Chondrocyte (in vitro differentiated cells): ENCODE measurements at places on chromosomes 7 and 10. TPM values are rescaled to one million over a fixed set of nuclear protein-coding genes. Genes with fewer than 3 reads are reported as not detected.
A peak's percentile ranks its signal among the peaks of the same experiment; 100 is the strongest.

- no peak for DNase-seq
- peaks cover 18% of the 10 kb centered on the region for H3K4me1 ChIP-seq
- no peak overlapping the region for H3K27ac ChIP-seq
These were observed 1.4 kb downstream of the CPA1 start for GRCh38 chr7:130381468-130382312.

DNA sequence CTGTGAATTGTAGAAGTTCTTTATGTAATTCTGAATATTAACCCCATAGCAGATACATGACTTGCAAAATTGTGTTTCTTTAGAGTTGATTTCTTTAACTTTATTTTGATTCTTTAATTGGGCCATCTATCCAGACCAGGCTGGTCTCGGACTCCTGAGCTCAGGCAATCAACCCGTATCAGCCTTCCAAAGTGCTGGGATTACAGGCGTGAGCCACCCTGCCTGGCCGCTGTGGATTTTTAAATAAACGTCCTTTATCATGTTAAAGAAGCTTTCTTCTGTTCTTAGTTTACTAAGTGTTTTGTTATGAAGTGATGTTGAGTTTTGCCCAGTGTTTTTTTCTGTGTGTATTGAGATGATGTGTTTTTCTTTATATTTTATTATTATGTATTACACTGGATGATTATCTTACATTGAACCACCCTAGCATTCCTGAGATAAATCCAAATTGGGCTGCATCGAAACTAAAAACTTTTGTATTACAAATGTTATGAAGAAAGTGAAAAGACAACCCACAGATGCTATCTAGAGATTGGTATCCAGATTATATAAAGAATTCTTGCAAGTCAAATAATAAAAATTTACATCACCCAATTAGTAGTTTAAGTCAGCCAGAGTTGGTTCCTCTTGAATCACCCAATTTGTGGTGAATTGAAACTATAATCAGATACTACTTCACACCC, 118.1 kb downstream of the TPST1 start:
- no peak overlapping the region for H3K27ac ChIP-seq
- peaks cover 3% of the 10 kb centered on the region for H3K36me3 ChIP-seq
- H3K4me1 ChIP-seq = peaks cover 29% of the 10 kb centered on the region
- H3K4me3 ChIP-seq = no peak overlapping the region
- no peak for DNase-seq

Gene MYO1G
- total RNA-seq = 0.05 to 0.36 TPM in 2 of 3 replicates, not detected in the other

DNA sequence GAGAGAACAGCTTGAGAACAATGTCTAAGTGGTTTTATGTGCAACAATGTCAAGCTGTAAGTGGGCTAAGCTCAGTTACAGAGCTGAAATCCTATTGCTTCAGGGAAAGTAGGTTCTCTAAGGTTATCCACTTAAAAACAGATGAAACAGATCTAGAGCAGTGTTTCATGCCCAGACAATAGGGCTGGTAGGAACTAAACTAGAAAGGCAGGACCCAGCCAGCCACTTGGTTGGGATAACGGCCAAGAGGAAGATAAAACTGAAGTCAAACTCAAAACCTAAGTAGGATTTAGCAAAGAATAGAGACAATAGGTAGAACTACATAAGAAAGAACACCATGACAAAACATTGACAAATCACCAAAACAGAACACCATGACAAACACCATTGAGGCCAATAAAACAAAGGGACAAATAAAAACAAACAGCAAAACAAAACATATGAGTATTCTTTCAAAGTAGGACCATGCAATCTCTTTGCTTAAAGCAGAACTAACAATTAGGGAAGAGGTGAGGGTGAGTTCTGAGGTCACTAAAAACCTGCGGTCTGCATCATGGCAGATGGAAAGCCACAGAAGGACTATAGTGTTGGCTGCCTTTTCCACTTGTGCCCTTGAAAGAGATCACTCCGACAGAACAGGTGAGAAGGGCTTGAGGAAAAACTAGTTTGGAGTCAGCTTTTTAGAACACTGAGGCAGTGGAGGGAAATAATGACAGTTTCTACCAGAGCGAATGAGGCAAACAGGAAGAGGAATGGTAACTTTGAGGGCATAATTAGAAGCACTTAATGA, 81.0 kb downstream of the HGF start:
- no peak for DNase-seq
- no peak overlapping the region for H3K4me3 ChIP-seq
- H3K4me1 ChIP-seq = peaks cover 89% of the 10 kb centered on the region
- no peaks in the 10 kb centered on the region for H3K27me3 ChIP-seq
- H3K27ac ChIP-seq = peak overlapping the region; percentile 70
- H3K36me3 ChIP-seq = no peaks in the 10 kb centered on the region

Gene ADAP1
- 3.9 to 7.0 TPM (median 6.7 TPM) in 3 replicates for total RNA-seq

Gene ZNF736
- not detected in 3 replicates for total RNA-seq

DNA sequence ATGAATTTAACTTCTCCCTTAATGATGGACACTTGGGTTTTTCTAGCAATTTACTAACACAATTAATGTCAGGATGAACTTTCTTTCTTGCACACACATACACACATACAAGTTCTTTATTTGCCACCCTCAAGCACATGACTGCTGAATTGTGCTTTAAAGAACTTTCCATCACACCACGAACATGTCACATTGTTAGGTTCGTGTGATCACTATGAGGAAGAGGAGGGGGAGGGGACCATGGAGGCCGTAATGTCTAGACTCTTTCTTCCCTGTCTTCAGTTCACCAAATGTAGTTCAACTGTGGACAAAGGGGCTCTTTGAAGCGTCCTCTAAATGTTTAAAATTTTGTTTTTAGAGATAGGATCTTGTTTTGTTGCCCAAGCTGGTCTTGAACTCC, 31.0 kb downstream of the NUP42 start:
- DNase-seq = no peak
- no peaks in the 10 kb centered on the region for H3K4me1 ChIP-seq
- no peak overlapping the region for H3K27ac ChIP-seq
- H3K36me3 ChIP-seq = no peaks in the 10 kb centered on the region
- no peaks in the 10 kb centered on the region for H3K27me3 ChIP-seq
- no peak overlapping the region for H3K4me3 ChIP-seq

DNA sequence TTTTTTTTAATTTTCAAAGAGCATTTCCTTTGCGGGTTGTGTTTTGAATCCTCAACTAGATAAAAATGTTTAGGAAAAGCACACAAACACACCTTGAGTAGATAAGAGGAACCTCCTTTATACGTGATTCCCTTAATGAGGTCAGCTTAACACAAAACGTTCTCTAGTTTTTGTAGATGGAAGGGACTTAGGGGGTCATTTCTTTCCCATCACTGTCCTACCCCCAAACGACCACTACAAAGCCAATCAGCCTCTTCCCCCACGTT, 1.2 kb downstream of the SUV39H2 start:
- no peaks in the 10 kb centered on the region for H3K27me3 ChIP-seq
- no peaks in the 10 kb centered on the region for H3K36me3 ChIP-seq
- peak overlapping the region; percentile 90 for H3K27ac ChIP-seq
- peak overlapping the region; percentile 89 for H3K4me3 ChIP-seq
- H3K4me1 ChIP-seq = peaks cover 31% of the 10 kb centered on the region
- no peak for DNase-seq

GRCh38 chr7:13992596-13992964, 3.1 kb upstream of the ETV1 start:
- no peaks in the 10 kb centered on the region for H3K27me3 ChIP-seq
- no peaks in the 10 kb centered on the region for H3K4me1 ChIP-seq
- H3K36me3 ChIP-seq = no peaks in the 10 kb centered on the region
- no peak overlapping the region for H3K27ac ChIP-seq
- no peak overlapping the region for H3K4me3 ChIP-seq

Gene SLC16A12
- total RNA-seq = 2.6 to 5.2 TPM (median 2.8 TPM) in 3 replicates

Gene CCDC146
- total RNA-seq = 3.0 to 5.1 TPM (median 3.1 TPM) in 3 replicates

Gene AUTS2
- 31.5 to 69.2 TPM (median 40.8 TPM) in 3 replicates for total RNA-seq

Gene XRCC2
- total RNA-seq = 0.95 to 3.5 TPM (median 1.3 TPM) in 3 replicates

Gene OR2A12
- not detected in 3 replicates for total RNA-seq

- no peak for DNase-seq
- H3K4me1 ChIP-seq = peaks cover 12% of the 10 kb centered on the region
- peaks cover 39% of the 10 kb centered on the region for H3K27me3 ChIP-seq
- H3K4me3 ChIP-seq = no peak overlapping the region
- H3K27ac ChIP-seq = no peak overlapping the region
These were observed 24.7 kb downstream of the GHRHR start for GRCh38 chr7:30988351-30989005.

Gene AKR1C8
- not detected in 3 replicates for total RNA-seq

Gene FGFR2
- total RNA-seq = 1.7 to 6.0 TPM (median 2.9 TPM) in 3 replicates

DNA sequence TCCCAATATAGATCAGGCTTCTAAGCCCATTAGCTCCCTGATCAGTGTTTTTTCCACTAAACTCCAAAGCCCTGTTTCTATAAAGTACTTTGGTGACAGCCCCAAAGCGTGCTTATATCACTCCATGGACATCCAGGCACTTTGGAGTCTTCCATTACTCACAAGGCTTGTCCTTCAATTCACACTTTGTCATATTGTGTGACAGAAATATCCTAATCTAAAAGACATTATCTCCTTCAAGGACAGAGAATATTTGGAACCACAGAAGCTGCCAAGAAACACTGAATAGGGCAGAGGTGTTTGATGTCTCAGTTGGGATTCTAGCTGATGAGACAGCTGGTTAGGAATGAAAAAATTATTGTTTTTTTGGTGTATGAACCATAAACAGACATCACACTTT, 18.4 kb downstream of the CYP2C19 start:
- H3K36me3 ChIP-seq = no peaks in the 10 kb centered on the region
- no peak overlapping the region for H3K4me3 ChIP-seq
- H3K27me3 ChIP-seq = peaks cover 1% of the 10 kb centered on the region
- H3K27ac ChIP-seq = no peak overlapping the region
- no peak for DNase-seq
- no peaks in the 10 kb centered on the region for H3K4me1 ChIP-seq

DNA sequence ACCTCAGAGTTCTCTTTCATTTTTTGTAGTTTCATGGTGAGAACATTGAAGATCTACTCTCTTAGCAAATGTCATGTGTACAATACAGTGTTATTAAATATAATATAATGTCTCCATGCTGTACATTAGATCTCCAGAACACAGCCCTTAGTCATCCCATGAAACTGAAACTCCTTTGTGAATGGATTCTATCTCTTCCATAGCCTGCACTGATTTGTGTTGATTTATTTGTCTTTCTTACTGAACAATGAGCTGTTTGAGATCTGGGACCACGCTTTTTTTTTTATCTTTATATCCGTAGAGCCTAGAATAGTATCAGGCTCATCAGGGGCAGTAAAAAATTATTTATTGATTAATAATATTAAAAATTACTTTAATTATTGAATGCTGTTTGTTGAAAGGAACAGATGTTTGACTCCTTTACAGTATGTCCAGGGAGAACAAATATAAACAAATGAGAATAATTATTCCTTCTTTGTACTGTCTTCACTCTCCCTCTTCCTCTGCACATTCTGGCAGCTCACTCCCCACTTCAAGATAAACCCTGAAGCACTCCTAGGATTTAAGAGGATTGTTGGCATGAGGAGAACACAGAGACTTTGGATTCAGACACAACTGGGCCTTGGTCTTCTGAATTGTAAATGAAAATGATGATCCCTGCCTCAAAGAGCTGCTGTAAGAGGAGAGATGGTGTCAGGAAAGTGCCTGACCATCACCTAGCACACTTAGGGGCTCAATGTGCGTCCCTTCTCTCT, 81.6 kb upstream of the MSRB2 start:
- H3K27ac ChIP-seq = no peak overlapping the region
- no peaks in the 10 kb centered on the region for H3K36me3 ChIP-seq
- peaks cover 26% of the 10 kb centered on the region for H3K27me3 ChIP-seq
- H3K4me3 ChIP-seq = no peak overlapping the region
- H3K4me1 ChIP-seq = no peaks in the 10 kb centered on the region

GRCh38 chr10:513393-513792, 176.1 kb downstream of the DIP2C start:
- H3K36me3 ChIP-seq = peaks cover 1% of the 10 kb centered on the region
- DNase-seq = no peak
- H3K4me3 ChIP-seq = no peak overlapping the region
- peaks cover 25% of the 10 kb centered on the region for H3K4me1 ChIP-seq
- no peak overlapping the region for H3K27ac ChIP-seq
- no peaks in the 10 kb centered on the region for H3K27me3 ChIP-seq

Gene SFTPA1
- total RNA-seq = not detected in 3 replicates

Gene GUSB
- total RNA-seq = 27.3 to 33.9 TPM (median 29.9 TPM) in 3 replicates

GRCh38 chr10:101000127-101000914, 713 bp downstream of the LZTS2 start:
- DNase-seq = peak; percentile 84
- peak overlapping the region; percentile 95 for H3K4me3 ChIP-seq
- peak overlapping the region; percentile 94 for H3K27ac ChIP-seq
- H3K27me3 ChIP-seq = no peaks in the 10 kb centered on the region
- H3K4me1 ChIP-seq = peaks cover 39% of the 10 kb centered on the region
- H3K36me3 ChIP-seq = peaks cover 4% of the 10 kb centered on the region

DNA sequence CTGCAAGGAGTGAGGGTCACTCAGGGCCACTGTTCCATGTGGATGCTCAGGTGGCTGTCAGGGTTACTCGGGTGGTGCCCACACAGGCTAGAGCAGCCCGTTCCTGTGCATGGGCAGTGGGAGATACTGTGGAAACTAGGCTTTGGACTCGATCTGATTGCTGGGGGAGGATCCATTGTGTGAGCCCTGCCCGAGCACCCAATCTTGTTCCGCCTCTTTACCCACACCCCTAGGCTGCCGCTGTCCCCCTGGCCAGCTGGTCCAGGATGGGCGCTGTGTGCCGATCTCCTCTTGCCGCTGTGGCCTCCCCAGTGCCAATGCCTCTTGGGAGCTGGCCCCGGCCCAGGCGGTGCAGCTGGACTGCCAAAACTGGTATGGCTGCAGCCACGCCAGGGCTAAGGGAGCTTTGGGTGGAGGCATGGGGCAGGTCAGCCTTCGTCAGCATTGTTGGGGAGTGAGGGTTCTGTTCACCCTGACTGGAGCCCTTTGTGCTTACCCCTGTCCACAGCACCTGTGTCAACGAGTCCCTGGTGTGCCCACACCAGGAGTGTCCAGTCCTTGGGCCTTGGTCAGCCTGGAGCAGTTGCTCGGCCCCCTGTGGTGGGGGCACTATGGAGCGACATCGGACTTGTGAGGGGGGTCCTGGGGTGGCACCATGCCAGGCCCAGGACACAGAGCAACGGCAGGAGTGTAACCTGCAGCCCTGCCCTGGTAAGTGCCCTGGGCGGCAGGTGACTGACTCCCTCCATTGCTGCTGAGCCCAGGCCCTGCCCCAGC, 12.4 kb upstream of the ZNF862 start:
- no peak overlapping the region for H3K4me3 ChIP-seq
- no peak overlapping the region for H3K27ac ChIP-seq

- no peak overlapping the region for H3K4me3 ChIP-seq
- peaks cover 3% of the 10 kb centered on the region for H3K4me1 ChIP-seq
- H3K27ac ChIP-seq = no peak overlapping the region
- H3K36me3 ChIP-seq = peaks cover 2% of the 10 kb centered on the region
These were observed 43.1 kb upstream of the KCNIP2 start for GRCh38 chr10:101886521-101887312.

DNA sequence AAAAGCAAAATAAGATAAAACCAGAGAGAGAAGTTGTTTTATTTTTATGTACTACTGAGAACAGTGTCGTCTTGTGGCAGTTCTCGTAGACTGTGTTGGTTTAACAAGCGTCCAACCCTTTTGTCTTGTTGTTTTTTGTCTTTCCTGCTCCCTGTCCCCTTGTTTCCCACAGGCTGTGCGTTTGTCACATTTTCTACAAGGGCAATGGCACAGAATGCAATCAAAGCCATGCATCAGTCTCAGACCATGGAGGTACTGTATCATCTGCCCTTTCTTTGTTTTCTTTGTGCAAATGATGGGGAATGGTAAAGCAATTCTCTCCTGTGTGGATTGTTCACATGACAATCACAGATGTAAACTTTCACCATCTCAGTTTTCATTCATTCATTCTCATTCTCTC, 248.8 kb downstream of the CELF2 start:
- no peaks in the 10 kb centered on the region for H3K27me3 ChIP-seq
- H3K4me1 ChIP-seq = peaks cover 9% of the 10 kb centered on the region
- peaks cover 7% of the 10 kb centered on the region for H3K36me3 ChIP-seq
- H3K4me3 ChIP-seq = no peak overlapping the region
- no peak for DNase-seq
- H3K27ac ChIP-seq = no peak overlapping the region

Gene MYL10
- total RNA-seq = 3.4 to 5.1 TPM (median 4.7 TPM) in 3 replicates

Gene GTF2IRD1
- 32.4 to 48.5 TPM (median 46.5 TPM) in 3 replicates for total RNA-seq
